ENCODE measurements at places on chromosomes 12 and 14. TPM values are rescaled to one million over a fixed set of nuclear protein-coding genes. Genes with fewer than 3 reads are reported as not detected.

CLEC2B gene
- total RNA-seq = 53.5 TPM

SOX5 gene
- under 0.01 TPM for total RNA-seq

SLC16A7 gene
- total RNA-seq = 3.3 TPM

HEATR5A gene
- 28.8 TPM for total RNA-seq

ZNF705A gene
- total RNA-seq = under 0.01 TPM

KCNA5 gene
- total RNA-seq = not detected

STAT6 gene
- 11.0 TPM for total RNA-seq

CYP46A1 gene
- total RNA-seq = 0.13 TPM

KCNC2 gene
- total RNA-seq = not detected

NOS1 gene
- under 0.01 TPM for total RNA-seq

MYF6 gene
- total RNA-seq = not detected

KRT7 gene
- total RNA-seq = 7.0 TPM
